Activated naive CD4-positive, alpha-beta T cell treated with anti-CD3 and anti-CD28 coated beads for 36 hours (primary cell): ENCODE measurements at places on chromosomes 16 and 17. TPM values are rescaled to one million over a fixed set of nuclear protein-coding genes. Genes with fewer than 3 reads are reported as not detected.

NPTX1 gene
- 10.7 TPM for total RNA-seq

C17orf50 gene
- total RNA-seq: not detected

SNAI3 gene
- 2.9 TPM for total RNA-seq

GRCh38 chr16:65657071-65657494, 535.2 kb upstream of the CDH11 start:
- DNase-seq: no peak

DNA sequence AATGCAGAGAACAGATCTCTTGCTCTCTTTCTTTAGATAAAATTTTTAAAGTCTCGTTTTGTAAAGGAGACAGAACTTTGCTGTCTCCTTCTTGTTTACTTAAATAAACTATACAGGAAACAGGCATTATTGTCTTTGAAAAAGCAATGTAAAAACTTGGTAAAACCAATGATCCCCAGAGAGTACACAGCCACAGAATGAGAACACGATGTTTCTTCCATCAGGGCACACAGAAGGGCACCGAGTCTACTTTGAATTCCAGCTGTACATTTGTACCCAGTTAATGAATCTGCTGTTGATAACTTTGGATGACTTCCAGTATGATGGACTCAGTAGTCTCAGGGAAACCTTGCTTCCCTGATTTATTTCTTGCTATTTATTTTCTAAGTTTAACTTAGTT, 8.1 kb upstream of the TMEM100 start:
- no peak for DNase-seq

GRCh38 chr17:3857261-3858105, 11.4 kb upstream of the NCBP3 start:
- no peak for DNase-seq

DNA sequence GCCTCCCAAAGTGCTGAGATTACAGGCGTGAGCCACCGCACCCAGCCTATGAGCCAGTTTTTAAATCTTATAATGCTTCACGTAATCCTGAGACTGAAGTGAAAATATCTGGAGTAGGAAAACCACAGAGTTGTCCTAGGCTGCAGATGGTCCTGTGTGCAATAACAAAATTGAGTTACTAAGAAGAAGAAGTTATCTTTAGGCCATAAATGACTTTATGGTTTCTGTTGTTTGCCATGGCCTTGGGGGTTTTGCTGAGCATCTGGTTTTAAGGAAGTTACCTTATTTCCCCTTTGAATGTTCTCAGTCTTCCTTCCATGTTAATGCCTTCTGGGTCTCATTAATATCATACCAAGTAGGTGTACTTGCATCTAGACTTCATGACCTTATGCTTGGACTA, 16.5 kb downstream of the NMT1 start:
- no peak for DNase-seq

GRCh38 chr17:75271955-75272847, 1.2 kb upstream of the MIF4GD start:
- DNase-seq: peak; percentile 27
